ENCODE measurements at places on chromosomes 12 and 14.

DNA sequence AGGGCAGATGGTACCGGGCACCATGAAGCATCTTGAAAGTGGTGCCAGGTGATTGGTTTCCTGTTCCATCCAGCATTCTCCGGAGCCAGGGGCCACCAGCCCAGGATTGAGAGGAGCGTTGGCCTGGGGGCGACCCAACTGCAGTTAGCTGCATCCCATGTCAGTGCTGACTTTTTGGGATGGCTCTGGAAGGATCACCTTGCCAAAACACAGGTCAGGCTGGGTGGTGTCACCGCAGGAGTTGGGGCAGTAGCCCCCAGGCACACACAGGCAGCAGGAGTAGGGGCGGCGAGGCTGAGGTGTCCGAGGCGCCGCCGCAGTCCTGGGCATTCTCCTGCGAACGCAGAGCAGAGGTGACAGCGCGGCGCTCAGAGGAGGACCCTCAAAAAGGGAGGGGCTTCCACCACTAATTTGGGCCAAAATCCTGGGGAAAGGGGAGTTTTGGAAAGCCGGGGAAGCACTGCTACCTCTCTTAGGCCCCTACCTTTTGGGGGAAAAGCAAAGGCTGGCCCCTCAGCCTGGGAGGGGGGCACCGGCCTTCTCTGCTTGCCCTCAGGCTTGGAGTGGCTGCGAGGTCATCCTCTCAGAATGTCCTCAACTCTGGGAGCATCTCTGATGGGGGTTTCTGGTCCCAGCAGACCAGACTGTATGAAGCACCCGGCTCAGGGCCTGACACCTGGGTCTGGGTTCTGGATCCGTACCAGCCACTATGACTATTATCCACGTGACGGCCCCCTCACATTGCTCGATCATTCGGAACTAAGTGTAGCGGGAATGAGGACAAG lies 26.7 kb upstream of the LRTM2 start:
- no peak for DNase-seq

- DNase-seq, result no peak
Observed at GRCh38 chr14:96688629-96689028, 108.6 kb upstream of the VRK1 start.

DNA sequence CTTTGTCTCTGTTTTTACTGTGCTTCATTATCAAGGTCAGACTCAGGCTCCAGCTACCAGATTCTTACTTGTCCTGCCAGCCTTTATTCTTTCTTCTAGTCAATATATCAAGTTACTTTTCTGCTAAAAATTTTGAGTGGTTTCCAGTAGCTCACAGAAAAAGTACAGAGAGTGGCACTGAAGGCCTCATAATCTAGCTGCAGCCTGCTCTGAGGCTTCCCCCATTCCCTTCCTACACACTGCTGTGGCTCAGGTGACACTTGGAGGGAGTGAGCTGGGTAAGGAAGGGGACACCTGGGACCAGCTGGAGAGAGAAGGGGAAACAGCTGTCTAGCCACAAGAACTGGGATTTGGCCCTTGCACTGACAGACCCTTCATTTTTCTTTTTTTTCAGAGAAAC lies 25.4 kb downstream of the TTC6 start:
- no peak for DNase-seq

GRCh38 chr12:52434760-52435530 lies 774 bp upstream of the KRT75 start:
- no peak for DNase-seq

DNA sequence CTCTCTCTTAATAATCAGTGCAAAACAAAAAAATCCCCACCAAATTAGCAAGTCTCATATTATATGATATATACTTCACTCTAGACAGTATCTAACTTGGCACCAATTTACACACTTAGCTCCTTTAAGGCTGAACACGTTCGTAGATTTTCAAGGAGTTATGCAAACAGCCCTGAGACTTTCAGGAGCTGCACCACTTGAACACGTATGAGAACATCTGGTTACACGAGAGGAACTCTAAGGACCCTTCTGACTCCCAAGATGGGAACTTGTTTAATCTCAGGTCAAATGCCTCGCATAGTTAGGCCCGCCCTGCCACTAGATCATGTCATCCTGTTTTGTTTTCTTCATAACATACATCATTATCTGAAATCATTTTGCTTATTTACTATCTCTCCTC lies 10.0 kb downstream of the SPRING1 start:
- no peak for DNase-seq

DNA sequence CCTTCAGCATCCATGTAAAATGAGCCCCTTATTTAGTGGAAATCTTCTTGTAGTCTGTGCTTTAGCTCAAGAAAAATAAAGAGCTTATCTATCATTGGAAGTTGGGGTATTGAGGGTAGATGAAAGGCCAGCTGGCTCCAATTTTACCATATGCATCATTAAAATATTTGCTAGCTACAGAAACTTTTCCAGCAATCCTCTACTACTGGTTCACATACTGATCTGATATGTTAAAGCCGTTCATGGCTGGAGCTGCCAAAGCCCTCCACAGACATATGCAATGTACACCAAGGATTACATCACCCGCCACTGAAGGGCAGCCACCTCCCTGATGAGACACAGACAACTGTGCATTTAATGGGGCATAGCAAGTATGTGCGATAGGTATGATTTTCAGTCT lies 1205.3 kb downstream of the GALC start:
- no peak for DNase-seq

- DNase-seq, result peak; percentile 30
Observed at GRCh38 chr14:54567224-54567638, 303 bp downstream of the SAMD4A start.

DNA sequence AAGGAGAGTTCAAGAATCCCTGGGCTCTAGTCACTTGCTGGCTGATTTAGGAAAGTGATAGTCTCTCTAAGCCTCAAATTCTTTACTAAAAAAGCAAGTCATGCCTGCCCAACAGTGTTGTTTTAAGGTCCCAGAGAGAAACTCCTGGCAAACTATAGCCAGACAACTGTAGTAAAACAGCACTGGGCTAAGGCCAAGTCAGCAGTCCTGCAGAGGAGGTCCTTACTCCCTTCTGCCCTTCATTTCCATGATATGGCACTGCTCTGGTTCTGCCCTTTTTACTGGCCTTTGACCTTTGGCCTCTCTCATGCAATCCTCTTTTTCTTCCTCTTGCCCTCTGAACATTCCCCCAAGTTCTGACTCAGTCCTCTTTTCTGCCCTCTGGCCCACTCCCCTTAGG lies 74.9 kb downstream of the VWF start:
- no peak for DNase-seq

DNA sequence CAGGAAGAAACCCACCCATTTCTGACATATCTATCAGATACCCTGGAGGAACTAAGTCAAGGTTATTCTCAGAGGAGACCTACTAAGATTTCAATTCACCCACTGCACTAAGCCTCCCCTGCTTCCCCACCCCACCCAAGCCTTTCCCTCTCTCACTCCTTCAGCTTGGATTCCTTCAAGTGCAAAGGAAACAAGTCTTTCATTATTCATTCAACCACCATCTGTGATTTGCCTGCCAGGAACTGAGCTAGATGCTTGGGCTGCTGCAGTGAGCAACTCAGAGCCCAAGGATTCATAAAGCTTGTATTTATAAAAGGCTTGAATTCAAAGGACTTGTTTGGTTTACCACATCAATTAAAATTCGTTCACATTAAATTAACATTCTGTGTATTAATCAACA lies 161.3 kb downstream of the GXYLT1 start:
- DNase-seq, result no peak

DNA sequence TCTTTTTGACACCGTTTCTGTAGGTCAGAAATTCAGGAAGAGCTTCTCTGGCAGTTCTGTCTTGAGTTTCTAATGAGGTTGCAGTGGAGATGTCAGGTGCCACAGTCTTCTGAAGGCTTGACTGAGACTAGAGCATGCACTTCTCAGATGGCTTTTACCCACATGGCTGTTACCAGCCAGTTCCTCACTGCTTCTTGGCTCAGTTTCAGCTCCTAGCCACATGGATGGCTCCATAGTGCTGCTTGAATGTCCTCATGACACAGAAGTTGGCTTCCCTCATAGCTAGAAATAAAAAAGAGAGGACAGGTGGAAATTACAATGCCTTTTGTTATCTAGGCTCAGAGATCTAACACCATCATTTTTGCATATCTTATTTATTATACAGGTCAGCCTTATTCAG lies 38.1 kb upstream of the SLC2A13 start:
- no peak for DNase-seq

DNA sequence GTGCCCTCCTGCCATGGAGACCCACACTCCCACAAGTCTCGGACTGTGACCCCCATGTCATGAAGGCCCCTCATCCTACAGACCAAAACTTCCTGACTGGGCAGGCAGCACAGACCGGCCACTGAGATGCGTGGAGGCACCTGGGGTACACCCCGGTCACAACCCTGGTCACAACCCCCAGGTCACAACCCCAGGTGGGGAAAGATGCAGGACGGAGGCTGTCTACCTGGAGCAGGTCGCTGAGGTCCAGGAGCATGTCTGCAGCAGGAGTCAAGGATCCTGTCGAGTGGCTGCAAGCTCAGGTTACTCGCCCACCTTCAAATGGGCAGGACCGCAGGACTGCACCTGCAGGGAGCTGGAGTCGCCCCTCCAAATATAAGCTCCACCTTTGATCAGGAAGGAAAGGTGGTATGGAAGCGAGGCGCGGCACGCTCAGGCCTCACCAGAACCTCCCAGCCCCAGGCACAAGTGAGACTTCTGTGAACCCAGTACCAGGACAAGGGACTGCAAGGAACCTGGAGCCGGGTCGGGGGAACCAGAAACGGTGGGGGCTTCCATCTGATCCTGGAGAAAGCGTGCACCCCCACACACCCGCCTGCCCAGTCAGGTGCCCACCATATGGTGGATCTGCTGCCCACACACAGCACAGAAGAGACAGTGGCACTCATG lies 8.1 kb downstream of the BTBD6 start:
- no peak for DNase-seq
